ENCODE measurements at places on chromosomes 5 and 9. TPM values are rescaled to one million over a fixed set of nuclear protein-coding genes. Genes with fewer than 3 reads are reported as not detected.

DNA sequence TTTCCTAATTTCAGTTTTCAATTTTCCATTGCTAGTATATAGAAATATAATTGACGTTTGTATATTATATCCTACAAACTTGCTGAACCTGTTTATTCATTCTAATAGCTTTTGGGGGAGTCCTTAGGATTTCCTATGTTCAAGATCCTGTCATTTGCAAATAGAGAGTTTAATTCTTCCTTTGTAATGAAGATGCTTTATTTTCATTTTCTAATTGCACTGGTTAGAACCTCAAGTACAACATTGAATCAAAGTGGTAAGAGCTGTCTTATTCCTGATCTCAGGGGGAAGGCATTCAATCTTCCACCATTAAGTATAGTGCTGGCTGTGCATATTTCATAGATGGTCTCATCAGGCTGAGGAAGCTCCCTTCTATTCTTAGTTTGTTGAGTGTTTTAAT is 15.6 kb upstream of the SLC24A2 start:
- no peak for DNase-seq

DNA sequence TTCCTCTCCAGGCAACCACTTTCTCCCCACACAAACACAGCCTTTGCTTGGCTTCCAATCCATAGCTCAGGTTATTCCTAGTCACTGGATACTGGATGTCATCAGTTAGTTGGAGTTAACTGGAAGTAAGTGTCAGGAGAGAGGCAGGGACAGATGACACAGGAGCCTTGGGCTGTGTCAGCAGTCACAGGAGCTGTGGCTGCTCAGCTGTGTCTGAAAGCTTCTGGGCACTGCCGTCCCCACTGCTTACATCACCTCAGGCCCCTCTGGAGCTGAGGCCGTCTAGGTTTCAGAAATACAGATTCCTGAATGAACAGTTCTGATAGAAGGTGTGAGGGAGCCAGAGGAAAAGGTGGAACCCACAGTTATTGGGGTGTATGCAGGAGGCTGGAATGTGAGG is 17.3 kb upstream of the FAM240B start:
- no peak for DNase-seq

The SH3TC2 gene
- 136 TPM for total RNA-seq

- no peak for DNase-seq
Measured at GRCh38 chr9:86795047-86795442, 152.3 kb downstream of the GAS1 start.

GRCh38 chr5:122236270-122237040 is 75.6 kb upstream of the SNCAIP start:
- no peak for DNase-seq

GRCh38 chr9:81427870-81428269 is 261.5 kb downstream of the TLE1 start:
- no peak for DNase-seq

GRCh38 chr9:109619310-109619709 is 121.2 kb upstream of the PTPN3 start:
- DNase-seq, result no peak

The DNM1 gene
- total RNA-seq, result 8.0 TPM

DNA sequence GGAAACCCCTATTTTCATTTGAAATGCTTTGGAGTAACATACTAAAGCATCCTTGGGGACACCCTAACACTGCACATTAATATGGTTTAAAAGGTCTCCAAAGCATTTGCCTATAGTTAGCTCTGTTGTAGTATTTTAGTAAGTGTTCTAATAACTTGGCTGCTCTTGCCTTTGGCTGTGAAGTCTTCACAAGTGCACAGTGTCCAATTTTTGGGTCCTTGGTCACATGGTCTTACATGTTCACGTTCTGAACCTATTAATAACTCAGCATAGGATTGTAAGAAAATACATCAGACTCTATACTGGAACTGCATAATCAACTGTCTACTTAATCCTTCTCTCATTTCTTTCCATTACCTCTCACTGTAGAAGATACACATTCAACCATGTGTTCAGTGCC is 17.4 kb downstream of the ADAMTS19 start:
- no peak for DNase-seq

DNA sequence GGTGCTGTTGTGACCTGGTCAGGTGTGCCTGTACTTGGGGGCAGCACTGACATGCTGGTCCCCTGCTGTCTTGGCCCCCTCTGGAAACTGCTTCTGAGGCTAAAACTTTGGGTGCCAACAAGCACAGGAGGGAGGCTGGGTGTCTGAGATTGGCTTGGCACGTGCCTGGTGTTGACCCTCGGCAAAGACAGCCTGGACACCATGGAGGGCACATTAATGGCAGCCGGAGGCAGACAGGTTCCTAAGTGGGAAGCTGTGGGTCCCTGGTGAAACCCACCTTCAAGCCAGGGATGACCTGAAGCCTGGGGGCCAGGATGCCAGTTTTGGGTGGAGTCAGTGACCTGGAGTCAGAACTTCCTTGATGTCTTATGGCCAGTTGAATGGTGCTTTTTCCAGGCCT is 894.1 kb downstream of the PTPRD start:
- DNase-seq, result no peak

DNA sequence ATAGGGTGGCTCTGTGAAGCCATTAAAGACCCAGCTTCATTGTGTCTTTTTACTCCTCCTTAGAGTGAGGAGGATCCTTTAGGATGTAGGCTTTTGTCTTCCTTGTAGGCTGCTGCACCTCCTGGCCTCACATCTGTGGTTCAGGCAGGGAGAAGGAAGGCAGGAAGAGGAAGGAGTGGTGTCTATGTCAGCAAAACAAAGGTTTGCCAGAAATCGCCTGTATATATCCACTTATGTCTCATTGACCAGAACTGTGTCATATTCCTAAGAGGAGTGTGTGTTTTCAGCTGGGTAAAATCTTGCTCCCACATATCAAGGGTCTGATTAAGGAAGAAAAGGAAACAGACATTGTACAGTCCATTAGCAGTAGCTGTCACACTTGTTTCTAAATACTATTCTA is 213.8 kb downstream of the ARHGAP26 start:
- no peak for DNase-seq

The NPDC1 gene
- total RNA-seq, result 103 TPM

DNA sequence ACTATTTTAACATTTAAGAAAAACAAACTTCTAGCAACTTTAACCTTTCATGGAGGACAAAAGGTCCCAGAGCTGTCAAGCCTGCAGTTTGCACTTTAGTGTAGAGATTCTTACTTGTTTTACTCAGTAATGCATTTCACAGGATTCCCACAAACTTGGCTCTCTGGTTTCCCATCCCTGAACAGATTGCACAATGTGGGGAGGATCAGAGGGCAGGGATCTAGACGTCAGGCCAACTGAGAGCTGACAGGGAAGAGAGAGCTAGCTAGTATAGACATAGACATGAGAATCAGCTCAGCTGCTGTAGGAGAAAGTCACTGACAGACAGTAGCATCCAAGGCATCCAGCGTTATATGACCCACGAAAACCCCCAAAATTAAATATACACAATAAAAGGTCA is 20.9 kb upstream of the BNIP1 start:
- DNase-seq, result no peak

- DNase-seq, result no peak
Measured at GRCh38 chr5:92922231-92922967, 658.6 kb downstream of the NR2F1-AS1 start.

GRCh38 chr5:139177809-139178588 is 20.2 kb downstream of the SIL1 start:
- DNase-seq, result no peak

GRCh38 chr5:36740259-36740898 is 134.0 kb downstream of the SLC1A3 start:
- DNase-seq, result no peak

The FAM120A gene
- total RNA-seq, result 81.5 TPM

The LTC4S gene
- 10.3 TPM for total RNA-seq

The HINT1 gene
- total RNA-seq, result 102 TPM

- DNase-seq, result no peak
Measured at GRCh38 chr5:89445106-89445745, 562.2 kb upstream of the MEF2C start.

DNA sequence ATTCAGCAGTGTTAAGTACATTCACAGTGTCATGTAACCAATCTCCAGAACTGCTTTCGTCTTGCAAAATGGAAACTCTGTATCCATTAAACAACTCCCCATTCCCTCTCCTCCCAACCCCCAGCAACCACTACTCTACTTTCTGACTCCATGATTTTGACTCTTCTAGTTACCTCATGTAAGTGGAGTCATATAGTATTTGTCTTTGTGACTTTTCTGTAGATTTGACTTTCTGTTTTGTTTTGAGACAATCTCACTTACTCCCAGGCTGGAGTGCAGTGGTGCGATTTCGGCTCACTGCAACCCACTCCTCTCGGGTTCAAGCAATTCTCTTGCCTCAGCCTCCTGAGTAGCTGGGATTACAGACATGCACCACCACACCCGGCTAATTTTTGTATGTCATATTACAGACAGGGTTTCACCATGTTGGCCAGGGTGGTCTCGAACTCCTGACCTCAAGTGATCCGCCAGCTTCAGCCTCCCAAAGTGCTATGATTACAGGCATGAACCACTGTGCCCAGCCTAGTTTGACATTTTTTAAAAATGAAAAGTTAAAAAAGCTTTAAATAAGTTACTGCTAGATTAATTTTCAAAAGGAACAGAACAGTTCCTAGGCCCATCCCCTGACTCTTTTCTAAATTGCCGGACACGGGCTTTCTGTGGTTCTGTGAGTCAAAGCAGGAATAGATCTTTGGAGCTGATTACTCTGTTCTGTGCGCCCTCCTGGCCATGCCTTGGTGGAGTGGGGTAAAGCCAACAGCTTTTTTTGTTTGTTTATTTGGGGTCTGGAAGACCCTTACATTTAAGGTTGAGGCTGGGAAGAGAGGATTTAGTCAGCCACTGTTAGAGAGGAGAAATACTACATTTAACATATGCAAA is 59.3 kb downstream of the RALGPS1 start:
- DNase-seq, result no peak

GRCh38 chr5:68141494-68141893 is 74.1 kb upstream of the PIK3R1 start:
- DNase-seq, result no peak

The SCGB3A2 gene
- total RNA-seq, result not detected

- DNase-seq, result peak; percentile 71
Measured at GRCh38 chr5:174625591-174626350, 98.6 kb upstream of the MSX2 start.

The SMIM3 gene
- total RNA-seq, result 8.1 TPM

The CD180 gene
- total RNA-seq, result 0.37 TPM

The ADAMTSL1 gene
- total RNA-seq, result 12.3 TPM

DNA sequence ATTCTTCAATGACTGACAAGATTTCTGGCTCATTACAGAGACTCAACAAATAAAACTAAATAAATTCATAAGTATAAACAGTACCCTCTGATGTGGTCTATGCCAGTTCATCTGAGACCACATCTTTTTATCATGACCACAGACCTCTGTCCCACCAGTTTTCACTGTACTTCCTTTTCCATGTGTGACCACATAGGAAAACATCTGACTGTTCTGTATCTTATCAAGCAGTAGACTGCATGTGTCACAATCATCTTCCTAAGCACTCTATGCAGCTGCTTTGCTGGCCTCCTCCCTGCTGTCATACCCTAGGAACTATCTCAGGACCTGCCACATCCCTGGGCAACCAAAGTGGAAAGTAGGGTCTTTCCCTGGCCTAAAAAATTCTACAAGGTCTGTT is 205.0 kb upstream of the ZNF462 start:
- no peak for DNase-seq

- DNase-seq, result no peak
Measured at GRCh38 chr5:64100203-64100602, 65.4 kb upstream of the RNF180 start.

The PAX5 gene
- 0.79 TPM for total RNA-seq

DNA sequence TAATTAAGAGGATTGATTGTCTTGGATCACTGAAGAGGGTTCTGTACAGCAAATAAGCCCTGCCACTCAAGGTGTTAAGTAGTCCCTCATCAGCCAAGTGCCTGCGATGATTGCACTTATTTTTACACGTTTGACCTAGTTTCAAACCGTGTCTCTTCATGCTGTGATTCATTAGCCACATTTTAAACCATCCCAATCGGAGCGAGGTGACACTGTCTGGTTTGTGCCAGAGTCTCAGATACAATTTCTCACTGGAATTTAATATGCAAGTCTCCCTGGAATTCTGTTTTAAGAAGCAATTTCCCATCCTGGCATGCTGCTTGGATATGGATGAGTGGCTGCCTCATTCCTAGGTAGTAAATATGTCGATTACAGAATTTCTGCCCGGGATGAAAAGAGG is 1.6 kb downstream of the INSYN2B start:
- no peak for DNase-seq

DNA sequence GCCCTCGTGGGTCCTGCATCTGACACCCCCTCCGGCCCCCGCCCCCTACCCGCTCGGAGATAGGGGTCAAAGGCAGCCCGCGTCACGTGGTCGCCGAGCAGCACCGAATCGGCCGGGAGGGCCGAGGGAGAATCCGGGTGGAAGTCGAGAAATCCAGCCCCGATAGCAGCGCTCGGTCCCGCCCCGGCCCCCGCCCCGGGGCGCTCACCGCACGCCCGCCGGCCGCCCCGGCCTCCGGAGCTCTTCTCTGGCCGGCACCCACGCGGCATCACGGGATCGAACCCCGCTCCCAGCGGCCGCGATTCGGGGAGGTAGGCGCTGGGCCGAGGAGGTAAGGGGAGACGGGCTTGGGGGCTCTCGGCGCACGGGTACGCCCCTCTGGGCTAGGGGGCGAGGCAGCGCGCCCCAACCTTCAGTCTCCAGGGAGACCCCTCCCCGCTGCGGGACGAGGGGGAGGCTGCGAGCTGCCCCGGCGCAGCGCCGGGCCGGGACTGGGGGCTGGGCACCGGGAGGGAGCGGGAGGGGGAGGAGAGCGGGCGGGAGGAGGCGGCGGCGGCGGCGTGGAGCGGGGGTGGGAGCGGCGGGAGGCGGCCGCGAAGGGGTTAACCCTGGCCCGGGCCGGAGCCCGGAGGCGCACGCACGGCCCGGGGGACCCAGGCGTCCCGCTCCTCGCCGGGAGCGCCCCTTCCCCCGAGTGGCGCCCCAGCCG is 22.1 kb upstream of the NDST1 start:
- peak; percentile 78 for DNase-seq

The C6 gene
- total RNA-seq, result 9.9 TPM

DNA sequence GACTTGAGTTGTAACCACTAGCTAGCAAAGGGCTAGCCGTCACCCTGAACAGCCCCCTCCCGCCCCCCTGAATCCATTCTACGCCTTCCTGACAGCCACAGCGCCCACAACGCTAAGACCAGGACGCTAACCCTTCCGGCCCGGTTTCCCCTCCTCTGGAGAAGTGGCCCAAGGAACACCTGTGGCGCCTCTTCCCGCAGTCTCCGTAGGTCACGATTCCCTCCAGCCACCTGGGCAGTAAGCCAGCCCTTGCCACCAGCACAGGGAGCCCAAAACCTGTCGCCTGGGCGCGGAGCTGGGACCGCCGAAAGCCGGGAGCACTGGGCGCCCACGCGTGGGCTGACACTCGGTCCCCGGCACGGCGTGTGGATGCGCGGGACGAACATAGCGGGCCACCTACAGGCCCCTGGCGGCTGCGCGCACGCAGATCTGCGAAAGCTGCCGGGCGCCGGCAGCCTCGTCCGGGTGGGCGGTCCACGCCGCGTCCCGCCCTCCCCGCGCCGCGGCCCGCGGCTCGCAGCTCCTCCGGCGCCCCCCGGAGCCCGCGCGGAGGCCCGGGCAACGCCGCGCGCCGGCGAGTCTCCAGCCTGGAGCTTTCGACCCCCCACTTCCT is 596 bp downstream of the IRF1 start:
- peak; percentile 58 for DNase-seq

- DNase-seq, result no peak
Measured at GRCh38 chr9:100619665-100620064, 41.8 kb downstream of the CAVIN4 start.

The COL5A1 gene
- 18.5 TPM for total RNA-seq

- no peak for DNase-seq
Measured at GRCh38 chr5:37834542-37835379, 5.1 kb downstream of the GDNF start.

The UNC13B gene
- 51.0 TPM for total RNA-seq

The BAG1 gene
- total RNA-seq, result 96.6 TPM
